ENCODE measurements at places on chromosomes 5 and 9. TPM values are rescaled to one million over a fixed set of nuclear protein-coding genes. Genes with fewer than 3 reads are reported as not detected.

Gene CERT1
- 66.0 TPM for total RNA-seq

Gene SPATA31A3
- total RNA-seq: not detected

GRCh38 chr5:65475336-65475735 is 6.4 kb downstream of the ADAMTS6 start:
- H3K4me1 ChIP-seq: no peaks in the 10 kb centered on the region
- no peaks in the 10 kb centered on the region for H3K36me3 ChIP-seq
- H3K4me3 ChIP-seq: no peak overlapping the region

DNA sequence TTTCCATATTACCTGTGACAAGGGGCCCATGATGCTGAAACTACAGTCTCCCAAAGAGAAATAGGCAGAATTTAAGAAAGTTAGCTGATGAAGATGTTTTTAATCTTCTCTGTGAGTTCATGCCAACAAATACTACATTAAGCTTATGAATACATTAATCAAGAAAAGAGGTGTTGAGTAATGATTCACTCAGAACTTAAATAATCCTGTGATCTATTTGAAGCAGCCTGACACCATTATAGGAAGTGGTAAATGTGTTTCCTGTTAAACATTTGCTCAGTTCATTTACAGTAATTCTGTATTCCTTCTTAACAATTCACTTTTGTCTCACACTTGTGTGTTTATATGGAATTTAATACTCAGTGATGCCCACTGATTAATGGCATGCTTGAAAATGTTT is 75.0 kb upstream of the IZUMO3 start:
- H3K36me3 ChIP-seq: no peaks in the 10 kb centered on the region
- H3K27ac ChIP-seq: no peak overlapping the region
- H3K27me3 ChIP-seq: no peaks in the 10 kb centered on the region
- H3K4me3 ChIP-seq: no peak overlapping the region
- no peak for DNase-seq

- H3K27ac ChIP-seq: no peak overlapping the region
- no peaks in the 10 kb centered on the region for H3K4me1 ChIP-seq
- DNase-seq: no peak
Measured at GRCh38 chr9:17888066-17888465, 309.2 kb downstream of the SH3GL2 start.
